Right renal pelvis (tissue), 4 donors: ENCODE measurements at places on chromosomes 5 and 9. TPM values are rescaled to one million over a fixed set of nuclear protein-coding genes. Genes with fewer than 3 reads are reported as not detected.

GRCh38 chr9:70935856-70936255 is 185.6 kb downstream of the TRPM3 start:
- DNase-seq = no peak

DNA sequence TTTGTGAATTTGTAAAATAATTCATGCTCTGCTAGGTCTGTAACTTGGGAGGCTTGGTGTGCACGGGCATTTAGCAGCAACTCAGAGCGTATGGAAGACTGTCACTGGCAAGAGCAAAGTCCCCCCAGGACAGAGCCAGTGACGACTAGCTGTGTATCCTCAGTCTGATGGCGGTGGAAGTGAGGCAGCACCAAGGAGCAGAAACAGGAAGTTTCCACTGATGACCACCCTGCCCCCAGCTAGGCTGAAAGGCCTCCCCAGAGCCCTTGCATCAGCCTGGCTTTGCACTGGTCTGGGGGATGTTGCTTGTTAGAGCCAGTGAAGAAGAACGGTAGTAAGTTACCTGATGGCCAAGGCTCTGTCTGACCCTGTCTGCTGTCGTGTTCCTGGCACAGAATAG is 66.8 kb upstream of the ABL1 start:
- DNase-seq = no peak

DNA sequence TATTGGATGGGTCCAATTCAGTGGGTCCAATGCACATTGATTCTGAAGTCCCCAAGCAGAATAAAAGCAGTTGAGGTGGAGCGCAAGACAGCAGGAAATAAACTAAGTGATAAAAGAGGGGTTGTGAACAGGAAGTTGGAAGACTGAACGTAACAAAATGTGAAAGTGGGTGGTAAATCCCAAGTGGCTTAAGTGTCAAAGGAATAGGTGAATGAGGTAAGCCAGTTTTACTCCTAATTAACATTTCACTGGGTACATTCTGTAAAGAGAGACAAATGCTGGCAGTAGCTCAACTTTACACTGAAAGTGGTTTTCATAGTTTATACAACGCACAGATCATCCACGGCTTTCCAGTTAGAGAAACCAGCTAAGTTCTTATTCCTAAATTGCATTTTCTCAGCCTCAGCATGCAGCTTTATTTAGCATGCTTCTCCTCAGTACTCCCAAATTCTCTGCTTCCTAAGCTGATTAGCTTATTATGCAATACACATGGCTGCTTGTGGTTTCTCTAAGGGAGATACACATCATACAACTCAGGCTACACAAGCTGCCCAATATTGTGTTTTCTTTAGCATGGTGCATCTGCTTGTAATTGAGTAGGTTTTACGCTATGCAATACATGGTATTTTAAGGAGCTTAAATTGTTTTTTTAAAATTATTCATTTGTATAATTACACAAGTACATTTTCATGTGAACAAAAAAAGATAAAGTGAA is 34.2 kb upstream of the HSD17B4 start:
- no peak for DNase-seq

GRCh38 chr9:33249087-33249658 is 9.2 kb downstream of the SPINK4 start:
- no peak for DNase-seq

PCDHGA5 gene
- 2.8 TPM for polyA plus RNA-seq
